ENCODE measurements at places on chromosomes 12 and 14.

DNA sequence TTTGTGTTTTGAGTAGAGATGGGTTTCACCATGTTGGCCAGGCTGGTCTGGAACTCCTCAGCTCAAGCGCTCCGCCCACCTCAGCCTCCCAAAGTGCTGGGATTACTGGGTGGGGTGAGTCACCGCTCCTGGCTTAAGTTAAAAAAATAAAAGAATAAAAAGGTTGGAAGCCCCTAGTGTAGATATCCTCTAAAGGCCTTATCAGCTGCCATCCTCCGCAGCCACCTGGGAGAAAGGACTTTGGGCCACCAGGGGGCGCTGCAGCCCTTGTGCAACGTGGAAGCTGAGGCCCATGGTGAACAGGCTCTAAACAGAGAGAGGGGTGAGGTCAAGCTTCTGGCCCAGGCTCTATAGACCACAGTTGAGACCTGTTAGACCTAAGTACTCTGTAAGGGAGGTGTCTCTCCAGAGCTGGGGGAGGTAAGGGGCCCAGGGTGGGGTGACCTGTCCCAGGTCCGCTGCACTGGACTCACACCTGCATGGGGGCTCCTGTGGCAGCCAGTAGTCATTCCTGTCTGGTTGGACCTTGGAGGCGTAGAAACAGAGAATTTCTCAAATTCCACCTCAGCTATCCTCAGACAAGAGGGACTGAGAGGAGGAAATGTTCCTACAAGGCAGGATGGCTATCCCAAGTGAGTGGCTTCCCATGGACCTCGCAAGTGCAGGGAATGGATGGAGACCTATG, 14.0 kb upstream of the RACGAP1 start:
- DNase-seq, result peak; percentile 16

GRCh38 chr14:36874396-36875138, 212.9 kb downstream of the PAX9 start:
- no peak for DNase-seq

DNA sequence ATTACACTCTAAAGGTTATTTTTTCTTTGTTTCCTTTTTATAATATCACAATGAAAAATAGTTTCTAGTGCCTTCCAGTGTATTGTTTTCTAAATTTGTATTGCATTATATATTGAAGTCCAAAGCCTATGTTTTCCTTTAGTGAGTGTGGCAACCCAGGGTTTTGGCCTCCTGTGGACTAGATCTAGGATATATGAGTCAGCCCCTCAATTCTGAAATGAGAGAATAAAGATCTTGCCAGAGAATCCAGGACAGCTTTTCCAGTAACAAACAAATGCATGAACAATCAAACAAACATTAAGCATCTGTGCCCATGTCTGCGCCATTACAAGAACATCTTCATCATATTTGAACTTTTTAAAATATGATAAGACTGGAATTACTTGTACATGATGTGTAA, 70.7 kb upstream of the SSTR1 start:
- DNase-seq, result no peak

DNA sequence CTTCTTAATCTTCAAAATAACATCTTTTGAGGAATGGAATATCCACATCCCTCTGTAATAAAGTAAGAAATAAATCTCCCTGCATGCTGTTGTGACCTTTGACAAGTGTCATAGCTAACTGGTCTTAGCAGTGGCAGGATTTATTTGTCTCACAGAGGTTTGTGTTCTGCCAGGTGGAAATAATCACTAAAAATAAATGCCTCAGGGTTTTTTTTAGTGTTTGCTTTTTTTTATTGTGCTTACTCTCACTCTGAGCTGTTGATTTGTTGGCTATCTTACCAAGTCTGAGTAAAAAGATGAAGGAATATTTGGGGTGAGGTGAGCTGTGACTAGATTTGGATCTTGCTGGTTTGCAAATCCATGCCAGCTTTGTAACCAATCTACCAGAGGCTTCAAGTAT, 285.4 kb downstream of the ALG10B start:
- no peak for DNase-seq

GRCh38 chr12:58871556-58871955, 48.7 kb downstream of the LRIG3 start:
- no peak for DNase-seq

DNA sequence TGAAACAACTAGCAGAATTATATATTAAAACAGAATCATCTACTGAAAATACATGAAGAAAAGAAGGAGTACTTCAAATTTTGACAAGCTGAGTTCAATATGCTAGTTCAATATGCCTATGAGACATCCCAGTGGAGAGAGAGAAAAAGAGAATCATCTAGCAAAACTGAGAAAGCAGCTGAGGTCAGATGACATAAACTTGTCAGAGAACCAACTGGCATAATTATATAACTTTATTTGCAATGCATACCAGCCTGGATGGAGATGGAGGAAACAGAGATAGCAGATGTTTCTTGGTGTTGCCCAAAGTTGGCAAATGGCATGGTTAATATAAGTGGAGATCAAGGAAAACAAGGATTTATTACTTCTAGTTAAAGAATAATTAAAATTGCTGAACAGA, 148.7 kb upstream of the PDZRN4 start:
- DNase-seq, result no peak

DNA sequence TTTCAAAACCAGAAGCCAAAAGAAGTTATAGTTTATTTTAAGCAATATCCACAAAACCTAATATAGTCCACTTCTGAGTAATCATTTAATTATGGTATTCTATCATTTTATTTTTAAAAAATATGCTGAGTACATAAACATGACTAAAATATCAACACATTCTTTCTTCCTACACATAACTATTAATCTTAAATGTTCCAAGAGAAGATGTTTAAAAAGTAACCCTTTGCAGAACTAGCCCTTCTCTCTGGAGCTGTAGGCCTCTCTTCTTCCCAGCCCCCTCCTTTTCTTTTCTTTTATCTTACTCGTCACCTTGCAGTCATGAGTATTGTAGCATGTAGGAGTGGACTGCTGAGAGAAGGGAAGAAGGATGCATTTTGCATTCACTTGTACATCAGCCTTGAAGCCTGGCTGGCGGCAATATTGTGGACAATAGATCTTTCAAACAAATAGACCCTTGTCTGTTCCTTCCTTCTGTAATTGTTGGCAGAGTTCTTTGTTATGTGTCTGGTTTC, 941.9 kb downstream of the NRXN3 start:
- no peak for DNase-seq

GRCh38 chr14:69313176-69313575, 53.2 kb downstream of the GALNT16 start:
- DNase-seq, result no peak

DNA sequence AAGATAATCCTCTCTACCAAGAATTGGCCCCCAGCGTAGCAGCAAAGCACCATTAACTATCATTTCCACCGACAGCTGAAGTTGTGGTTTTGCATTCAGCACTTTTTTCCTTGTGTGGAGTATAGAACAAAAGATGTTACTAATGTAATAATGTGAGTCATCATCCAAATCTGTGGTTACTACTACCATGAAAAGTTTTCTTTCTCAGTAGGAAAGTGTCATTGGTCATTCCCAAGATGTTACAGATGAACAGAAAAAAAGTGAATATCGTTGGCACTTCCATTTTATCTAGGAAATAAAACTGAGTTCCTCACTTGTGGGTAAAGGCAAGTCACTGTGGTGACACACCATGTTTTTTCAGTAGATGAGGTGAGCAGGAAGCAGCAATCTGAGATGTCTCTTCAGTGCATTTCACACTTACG, 30.3 kb upstream of the IFNG start:
- DNase-seq, result no peak

- DNase-seq, result peak; percentile 49
These were observed 167.5 kb upstream of the PRICKLE1 start for GRCh38 chr12:42756841-42757623.

GRCh38 chr14:50659327-50659974, 8.7 kb downstream of the SAV1 start:
- no peak for DNase-seq

GRCh38 chr12:131521326-131521725, 189.6 kb upstream of the SFSWAP start:
- no peak for DNase-seq

DNA sequence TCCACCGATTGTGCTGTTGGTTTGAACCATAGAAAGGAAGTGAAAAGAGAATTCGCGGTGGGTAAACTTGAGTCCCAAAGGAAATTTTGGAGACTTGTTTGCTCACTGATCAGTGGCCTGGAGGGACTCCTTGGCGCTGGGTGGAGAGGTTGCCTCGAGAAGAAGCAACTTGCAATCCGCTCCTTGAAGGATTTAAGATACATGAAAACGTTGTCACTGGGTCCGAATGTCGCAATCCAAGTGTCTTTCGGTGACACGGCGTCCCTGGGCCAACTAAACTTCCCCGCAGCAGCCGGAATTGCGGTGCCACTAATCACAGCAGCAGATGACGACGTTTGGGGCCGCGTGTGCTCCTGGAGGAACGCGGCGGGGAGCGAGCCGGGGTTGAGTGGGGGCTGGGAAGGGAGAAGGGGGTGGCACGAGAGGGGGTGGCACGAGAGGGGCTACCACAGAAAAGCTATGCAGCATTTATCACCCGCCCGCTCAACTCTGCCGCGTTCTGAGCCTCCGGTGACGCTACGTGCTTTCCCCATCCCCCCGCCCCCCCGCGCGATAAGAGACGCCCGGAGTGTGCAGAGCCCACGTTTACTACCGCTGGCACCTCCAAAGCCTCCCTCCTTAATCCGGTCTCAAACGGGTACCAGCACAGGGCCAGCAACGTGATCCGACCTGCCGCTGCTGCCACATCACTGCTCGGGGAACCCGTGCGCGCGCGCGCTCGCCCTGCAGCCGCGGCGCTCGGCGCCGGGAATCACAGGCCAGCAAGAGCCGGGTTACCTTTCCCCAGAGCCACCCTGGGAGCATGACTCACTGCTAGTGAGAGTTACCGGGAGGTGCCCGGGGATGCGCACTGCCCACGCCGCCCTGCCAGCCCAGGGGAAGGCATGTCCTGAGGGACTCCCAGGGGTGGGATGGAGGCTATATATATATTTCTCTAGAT, 833 bp upstream of the BHLHE41 start:
- DNase-seq, result peak; percentile 33

GRCh38 chr12:574475-575128, 88.6 kb downstream of the NINJ2 start:
- DNase-seq, result no peak

DNA sequence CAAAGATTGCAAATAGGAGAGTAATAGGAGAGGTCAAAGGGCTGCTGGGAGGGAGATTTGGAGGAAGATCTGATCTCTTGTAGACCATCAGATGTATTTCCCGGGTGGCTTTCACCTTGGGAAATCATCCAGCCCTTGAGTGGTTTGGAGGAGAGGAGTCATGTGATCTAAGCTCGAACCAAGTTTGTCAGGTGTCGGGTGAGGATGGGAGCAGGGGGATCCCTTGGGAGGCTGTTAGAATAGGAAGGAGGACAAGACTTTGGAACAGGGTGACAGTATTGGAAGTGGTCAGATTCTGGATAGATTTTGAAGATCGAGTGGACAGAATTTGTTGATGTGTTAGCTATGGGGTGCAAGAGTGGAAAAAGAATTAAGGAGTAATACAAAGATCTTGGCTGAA, 46.6 kb downstream of the C12orf75 start:
- DNase-seq, result no peak

DNA sequence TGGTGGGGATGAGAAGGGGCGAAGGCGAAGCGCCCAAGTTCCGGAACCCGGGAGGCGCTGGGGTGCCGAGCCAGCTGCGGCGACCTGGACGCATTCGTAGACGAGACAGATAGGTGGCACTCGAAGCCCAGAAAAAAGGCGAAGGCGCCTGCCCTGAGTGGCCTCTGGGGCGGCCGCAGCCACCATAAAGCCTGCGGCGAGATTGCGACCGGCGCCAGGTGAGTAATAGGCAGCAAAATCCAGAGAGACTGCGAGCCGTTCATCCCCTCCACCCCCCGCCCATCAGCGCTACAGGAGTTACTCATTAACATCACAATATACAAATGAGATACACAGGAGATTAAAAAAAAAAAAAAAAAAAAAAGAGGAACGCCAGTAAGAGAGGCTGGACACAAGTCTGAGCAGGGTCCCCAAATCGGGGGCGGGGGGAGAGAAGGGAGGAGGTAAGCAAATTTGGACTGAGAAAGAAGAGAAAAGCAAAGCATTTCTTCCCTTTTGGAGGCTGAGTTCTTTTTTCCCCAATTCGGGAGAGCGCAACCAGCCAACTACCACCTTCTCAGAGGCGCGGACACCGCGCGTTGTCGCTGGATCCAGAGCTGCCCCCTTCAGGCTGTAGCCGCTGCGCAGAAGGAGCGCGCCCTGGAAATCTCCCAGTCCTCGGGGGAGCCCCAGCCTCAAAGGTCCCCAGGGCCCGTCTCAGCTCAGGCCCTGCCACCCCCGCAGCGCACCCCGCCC, 15.7 kb downstream of the TBX3 start:
- DNase-seq, result peak; percentile 63

- DNase-seq, result no peak
These were observed 161.0 kb upstream of the FKBP4 start for GRCh38 chr12:2633825-2634200.

DNA sequence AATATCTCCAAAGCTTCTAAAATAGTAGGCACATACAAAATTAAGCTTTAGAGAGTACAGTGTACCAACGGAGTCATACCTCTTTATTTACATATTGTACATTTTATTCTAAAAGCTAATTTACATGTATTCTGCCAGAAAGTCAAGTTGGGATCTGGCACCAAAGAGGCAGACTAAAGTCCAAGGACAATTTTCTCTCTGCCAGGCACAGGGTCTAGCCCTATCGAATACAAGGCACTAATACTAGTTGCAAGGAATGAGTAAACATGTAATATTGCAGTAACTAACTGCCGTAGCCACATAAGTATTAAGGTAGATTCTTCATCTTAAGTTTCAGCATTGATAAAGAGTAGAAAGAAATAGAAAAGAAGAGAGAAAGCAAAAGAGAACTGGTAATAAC, 93.9 kb downstream of the RPS6KA5 start:
- DNase-seq, result no peak

DNA sequence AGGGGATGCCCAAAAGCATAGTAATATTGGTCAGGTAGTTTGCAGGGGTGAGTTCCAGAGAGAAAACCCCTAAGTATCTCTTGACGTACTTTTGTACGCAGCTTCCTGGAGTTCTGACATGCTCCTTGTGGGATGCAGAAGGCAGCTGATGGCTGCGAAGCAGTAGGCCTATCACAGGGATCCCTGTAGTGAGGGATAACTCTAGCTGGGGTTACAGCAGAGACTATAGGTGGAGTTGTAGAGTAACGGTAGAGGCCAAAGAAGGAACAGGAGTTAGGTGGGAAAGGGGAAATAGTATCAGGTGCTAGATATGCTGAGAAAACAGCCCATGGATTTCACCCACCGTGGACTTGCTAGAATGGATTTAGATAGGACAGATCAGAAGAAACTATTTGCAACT, 37.3 kb downstream of the MGST1 start:
- no peak for DNase-seq

- DNase-seq, result no peak
These were observed 66.4 kb upstream of the ARHGAP5 start for GRCh38 chr14:32010604-32011125.

DNA sequence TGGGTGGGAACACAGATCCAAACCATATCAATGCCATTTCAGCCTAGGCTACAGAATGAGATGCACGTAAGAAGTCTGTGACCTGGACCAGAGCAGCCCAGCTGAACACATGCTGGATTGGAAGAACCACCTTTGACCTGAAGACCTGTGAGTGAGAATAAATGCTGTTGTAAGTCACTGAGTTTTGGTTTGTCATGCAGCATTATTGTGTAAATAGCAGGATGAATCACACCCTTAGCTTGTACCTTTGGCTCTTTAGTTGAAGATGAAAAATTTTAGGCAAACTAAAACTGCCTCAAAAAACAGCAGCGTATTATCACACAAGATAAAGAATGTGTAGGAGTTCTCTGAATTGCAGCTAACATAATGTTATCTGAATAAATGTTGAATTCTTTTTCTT, 199.4 kb upstream of the LRIG3 start:
- DNase-seq, result no peak

Data from GOT3 (cell line).